ENCODE measurements at places on chromosomes 1 and 21.
A peak's percentile ranks its signal among the peaks of the same experiment; 100 is the strongest.

DNA sequence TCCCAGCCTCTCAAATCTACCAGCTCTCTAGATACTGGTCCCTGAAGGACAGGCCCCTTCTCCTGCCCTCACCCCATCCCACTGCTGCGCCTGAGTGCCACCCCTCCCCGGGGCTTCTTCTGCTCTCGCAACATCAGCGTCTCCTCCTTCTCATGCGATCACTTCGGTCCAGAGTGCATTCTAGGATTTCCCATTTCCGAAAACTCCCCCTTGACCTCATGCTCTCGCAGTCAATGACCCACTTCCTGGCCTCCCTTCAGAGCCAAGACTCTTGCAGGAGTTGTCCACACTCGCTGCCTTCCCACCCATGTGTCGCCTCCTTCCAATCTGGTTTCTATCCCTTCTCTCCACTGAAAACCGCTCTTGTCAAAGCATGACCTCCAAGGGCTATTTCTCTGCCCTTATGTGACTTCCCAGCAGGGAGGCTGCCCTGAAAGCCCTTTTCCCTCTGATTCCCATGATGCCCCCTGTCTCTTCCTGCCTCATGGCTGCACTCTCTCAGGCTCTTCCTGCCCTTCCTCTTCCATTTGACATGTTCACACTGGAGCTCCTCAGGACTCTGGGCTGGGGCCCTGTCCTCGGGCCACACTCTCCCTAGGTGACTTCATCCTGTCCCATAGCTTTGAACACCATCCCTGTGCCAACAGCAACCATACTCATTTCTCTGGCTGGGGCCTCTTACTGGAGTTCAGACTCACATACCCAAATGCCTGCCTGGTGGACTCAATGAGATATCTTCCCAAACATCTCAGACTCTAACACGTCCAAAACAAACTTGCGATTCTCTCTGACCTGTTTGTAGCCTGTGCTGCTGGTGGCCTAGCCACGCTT is 46.0 kb downstream of the LDLRAD2 start:
- no peak for DNase-seq

DNA sequence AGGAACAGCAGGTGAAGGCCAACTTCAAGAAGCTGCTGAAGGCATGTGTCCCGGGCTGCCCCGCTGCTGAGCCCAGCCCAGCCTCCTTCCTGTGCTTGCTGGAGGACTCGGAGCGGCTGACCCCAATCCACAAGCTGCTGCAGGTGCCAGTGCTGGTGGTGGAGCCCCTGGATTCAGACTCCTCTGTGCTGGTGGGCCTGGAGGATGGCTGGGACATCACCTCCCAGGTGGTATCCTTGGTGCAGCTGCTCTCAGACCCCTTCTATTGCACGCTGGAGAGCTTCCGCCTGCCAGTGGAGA is 20.1 kb upstream of the NPPB start:
- no peak for DNase-seq

GRCh38 chr1:225658041-225658440 is 5.1 kb upstream of the ENAH start:
- DNase-seq: no peak

DNA sequence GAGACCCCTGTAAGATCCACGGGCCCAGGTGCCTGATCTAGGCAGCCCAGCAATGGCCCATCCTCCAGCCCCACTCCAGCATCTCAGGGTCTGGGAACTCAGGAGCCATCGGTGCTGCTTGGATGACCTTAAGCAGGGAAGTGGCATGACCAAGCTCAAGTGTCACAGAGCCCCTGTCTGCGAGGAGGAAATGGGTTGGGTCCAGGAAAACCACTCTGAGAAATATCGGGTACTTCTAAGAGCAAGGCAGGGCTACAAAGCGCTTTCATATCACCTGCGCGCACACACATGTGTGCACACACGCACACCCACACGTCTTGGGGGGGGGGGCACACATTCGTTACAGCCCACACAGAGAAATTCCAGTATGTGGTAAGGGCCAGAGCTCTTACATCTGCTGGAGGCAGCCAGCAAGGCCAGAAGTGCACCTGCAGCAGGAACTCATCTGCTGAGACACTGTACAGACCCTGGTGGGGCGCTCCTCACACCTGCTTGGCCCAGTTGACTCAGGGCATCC is 32.6 kb upstream of the SPOCD1 start:
- DNase-seq: no peak

GRCh38 chr1:43858324-43858723 is 75.3 kb upstream of the ARTN start:
- DNase-seq: no peak

- no peak for DNase-seq
These were observed 41.0 kb upstream of the JUN start for GRCh38 chr1:58824753-58825389.

DNA sequence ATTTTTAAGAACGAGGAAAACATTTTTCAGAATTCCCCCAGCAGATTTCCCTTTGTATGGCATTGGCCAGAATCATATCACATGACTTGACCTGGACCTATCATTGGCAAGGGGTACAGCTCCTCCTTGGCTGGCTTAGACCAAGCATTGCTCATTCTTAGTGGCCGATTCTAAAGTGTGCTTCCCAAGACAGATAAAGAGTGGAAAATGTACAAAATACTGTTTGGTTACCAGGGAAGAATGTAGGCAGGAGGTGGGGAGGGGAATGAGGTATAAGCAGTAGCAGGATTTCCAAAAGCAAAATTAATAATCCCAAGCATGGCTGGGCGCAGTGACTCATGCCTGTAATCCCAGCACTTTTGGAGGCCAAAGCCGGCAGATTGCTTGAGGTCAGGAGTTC is 75.6 kb upstream of the KRTAP11-1 start:
- DNase-seq: no peak

DNA sequence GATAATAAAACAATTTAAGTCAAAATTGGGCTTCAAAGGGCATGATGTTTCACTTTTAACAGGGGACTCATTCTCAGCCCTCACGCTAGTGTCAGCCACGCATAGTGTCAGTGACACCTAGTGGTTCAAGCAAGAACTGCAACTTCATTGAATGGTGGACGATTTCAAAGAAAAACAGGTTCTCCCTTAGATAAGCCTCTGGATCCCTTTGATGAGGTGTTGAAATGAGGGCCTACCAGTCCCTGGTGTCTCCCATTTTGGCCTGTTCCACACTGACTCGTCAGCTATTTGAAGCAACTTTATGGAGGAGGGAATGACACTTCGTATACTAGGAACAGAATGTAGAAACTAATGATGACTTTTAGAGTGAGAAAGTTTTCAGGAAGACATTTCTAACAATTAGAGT is 56.2 kb downstream of the FCRL5 start:
- peak; percentile 18 for DNase-seq

GRCh38 chr1:89068291-89068690 is 3.3 kb upstream of the GBP1 start:
- DNase-seq: no peak

GRCh38 chr21:34970167-34970500 is 79.0 kb downstream of the RUNX1 start:
- DNase-seq: no peak

GRCh38 chr1:185561629-185562028 is 172.6 kb upstream of the HMCN1 start:
- DNase-seq: no peak

GRCh38 chr1:42006836-42007235 is 88.1 kb upstream of the HIVEP3 start:
- no peak for DNase-seq

DNA sequence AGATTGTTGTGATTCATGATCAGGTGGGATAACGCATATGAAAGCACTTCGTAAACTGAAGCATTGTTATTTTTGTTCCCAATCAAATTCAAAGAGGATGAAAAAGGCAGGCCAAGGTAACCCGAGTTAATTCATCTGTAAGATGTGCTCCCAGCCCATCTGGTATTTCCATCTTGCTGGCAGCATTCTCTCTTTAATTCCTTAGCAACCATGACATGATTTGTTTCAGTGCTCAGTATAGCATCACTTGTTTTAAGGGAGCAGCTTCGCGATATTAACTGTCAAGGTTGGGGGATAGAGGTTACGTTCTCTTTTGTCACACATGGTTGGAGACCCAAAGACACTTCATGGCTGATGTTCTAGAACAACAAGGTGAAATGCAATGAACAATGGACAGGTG is 6.4 kb downstream of the TSPAN2 start:
- no peak for DNase-seq

DNA sequence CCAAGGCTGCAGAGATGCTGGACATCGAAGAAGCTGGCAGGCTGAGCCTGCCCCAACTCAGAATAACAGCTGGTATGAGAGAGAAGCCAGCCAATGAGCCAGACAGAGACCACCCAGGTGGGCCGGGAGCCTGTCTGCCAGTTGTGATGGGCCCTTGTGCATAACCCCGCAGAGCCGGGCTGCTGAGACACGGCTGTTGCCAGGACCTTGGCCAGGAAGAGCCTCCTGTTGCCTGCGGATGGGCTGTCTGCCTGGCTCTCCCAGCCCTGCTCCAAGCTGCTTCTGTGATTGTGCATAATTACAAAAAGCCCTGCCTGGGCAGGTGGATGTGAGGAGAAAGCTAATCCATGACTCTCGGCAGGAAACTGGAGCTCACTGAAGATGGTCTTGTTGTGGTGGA is 126.5 kb downstream of the CAPN8 start:
- no peak for DNase-seq

DNA sequence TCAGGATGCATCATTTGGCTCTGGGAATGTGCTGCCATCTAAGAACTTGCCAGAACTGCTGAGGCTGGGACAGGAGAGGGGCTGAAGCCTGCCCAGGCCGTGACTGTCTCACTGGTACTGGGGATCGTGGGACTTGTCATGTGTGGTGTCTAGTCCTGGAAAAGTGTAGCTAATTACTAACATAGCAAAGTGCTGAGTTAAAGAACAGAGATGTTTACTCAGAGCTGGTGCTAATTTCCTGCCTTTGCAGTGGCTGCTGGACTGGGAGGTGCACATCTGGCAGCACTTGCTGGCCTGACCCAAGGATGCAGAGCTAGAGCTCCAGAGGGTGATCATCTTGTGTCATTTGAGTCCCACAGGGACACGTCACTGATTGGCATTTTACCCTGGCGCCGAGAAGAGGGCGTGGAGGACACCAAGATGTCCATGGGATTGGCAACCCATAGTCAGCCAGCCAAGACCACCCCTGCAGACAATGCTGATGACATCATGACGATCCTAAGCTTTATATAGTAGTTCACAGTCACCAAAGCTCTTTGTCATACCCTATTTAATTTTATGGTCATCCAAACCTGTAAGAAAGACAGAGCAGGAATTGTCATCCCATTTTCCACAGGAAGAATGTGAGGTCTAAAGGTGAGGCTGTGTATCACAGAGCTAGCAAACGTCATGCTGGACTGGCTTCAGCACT is 110.1 kb upstream of the SLC44A3 start:
- no peak for DNase-seq

GRCh38 chr1:14826172-14826636 is 227.7 kb downstream of the KAZN start:
- no peak for DNase-seq

GRCh38 chr1:208149776-208150514 is 94.2 kb downstream of the PLXNA2 start:
- no peak for DNase-seq

GRCh38 chr1:56330391-56331026 is 248.9 kb downstream of the PLPP3 start:
- no peak for DNase-seq

- peak; percentile 42 for DNase-seq
These were observed 735 bp downstream of the TTC13 start for GRCh38 chr1:230977761-230978490.

DNA sequence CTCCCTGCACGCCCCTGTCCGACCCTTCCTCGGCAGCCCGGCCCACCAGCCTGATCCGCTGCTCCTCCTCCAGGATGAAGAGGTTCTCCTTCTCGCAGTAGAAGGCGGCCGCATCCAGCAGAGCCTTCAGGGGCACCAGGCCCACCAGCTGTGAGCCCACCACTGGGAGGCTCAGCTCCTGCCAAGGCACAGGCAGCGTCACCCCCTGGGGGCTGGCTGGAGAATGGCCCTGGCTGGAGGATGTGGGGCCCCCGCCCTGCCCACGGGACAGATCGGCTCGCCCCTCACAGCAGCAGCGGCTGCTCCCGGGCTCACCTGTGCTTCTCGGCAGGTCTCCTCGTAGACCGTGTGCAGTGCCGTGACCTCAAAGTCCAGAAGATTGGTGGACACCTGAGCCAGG is 5.3 kb downstream of the FTCD start:
- no peak for DNase-seq

DNA sequence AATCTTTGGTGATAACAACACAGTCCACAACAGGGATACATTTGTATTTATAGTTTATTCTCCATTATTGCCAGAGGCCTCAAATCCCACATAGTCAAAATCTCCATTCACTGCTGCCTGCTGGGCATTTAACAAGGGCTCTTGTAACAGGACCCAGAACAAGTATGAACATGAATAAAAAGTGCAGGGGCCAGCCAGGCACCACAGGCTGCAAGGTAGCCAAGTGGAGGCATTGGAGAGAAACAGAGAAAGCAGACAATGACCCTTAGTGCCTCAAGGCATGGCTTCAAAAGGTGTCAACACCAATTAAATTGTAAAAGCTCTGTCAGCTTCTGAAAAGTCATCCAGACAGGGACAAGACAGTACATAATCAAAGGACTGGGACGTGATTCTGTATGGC is 116.8 kb downstream of the ATP6V1G3 start:
- no peak for DNase-seq

DNA sequence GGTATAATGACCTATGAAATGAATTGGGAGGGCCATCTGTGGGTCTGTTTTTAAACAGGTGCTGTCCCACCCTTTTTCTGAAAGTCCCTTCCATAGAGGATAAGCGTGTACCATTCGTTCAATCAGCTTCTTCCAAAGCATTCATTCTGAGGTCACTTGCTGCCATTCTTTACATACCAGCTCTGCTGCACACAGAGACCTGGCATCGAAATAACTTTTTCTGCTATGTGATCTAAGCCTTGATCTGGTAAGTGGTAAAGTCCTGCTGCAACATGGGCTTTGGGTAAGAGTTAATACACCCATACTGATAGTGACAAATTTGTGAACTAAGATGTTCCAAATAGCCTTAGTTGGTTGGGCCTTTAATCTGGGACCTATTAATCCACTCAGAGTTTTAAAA is 38.9 kb downstream of the DR1 start:
- no peak for DNase-seq

DNA sequence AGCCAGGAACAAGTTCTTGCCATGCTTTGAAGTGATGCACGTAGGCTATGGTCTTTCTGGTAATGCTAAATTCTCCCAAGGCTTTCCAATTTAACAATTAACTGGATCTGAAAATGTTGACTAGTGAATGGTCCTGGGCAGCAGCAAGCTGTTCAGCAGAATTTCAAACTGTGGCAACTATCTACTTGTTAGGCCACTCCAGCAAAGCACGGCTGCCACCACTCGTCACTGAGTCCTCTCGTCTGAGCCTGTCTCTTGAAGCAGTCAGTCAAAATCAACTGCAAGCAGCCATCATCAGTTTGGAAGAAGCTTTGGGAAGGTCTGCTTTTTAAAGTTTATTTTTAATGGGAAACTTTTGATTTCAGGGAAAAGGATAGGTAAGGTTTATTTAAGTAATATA is 6.1 kb downstream of the FLVCR1 start:
- no peak for DNase-seq

Measured in NCI-H510A (cell line).